ENCODE measurements at places on chromosomes 3 and 15. TPM values are rescaled to one million over a fixed set of nuclear protein-coding genes. Genes with fewer than 3 reads are reported as not detected.

The TLR9 gene
- 0.59 TPM for total RNA-seq

The RNF13 gene
- total RNA-seq = 41.2 TPM

GRCh38 chr3:67460841-67461510 is 193.4 kb downstream of the SUCLG2 start:
- no peaks in the 10 kb centered on the region for H3K27me3 ChIP-seq
- peaks cover 10% of the 10 kb centered on the region for H3K36me3 ChIP-seq
- H3K4me3 ChIP-seq = no peak overlapping the region
- peaks cover 13% of the 10 kb centered on the region for H3K4me1 ChIP-seq

GRCh38 chr3:81336470-81336869 is 425.0 kb downstream of the GBE1 start:
- H3K27me3 ChIP-seq = no peaks in the 10 kb centered on the region
- DNase-seq = no peak
- H3K36me3 ChIP-seq = no peaks in the 10 kb centered on the region
- H3K4me3 ChIP-seq = no peak overlapping the region

GRCh38 chr3:115071601-115072000 is 75.5 kb downstream of the ZBTB20 start:
- DNase-seq = no peak
- no peaks in the 10 kb centered on the region for H3K27me3 ChIP-seq
- H3K36me3 ChIP-seq = peaks cover 12% of the 10 kb centered on the region
- H3K27ac ChIP-seq = no peak overlapping the region
- peaks cover 33% of the 10 kb centered on the region for H3K4me1 ChIP-seq

- H3K27ac ChIP-seq = no peak overlapping the region
- DNase-seq = no peak
- H3K36me3 ChIP-seq = peaks cover 3% of the 10 kb centered on the region
- H3K4me3 ChIP-seq = no peak overlapping the region
- H3K27me3 ChIP-seq = no peaks in the 10 kb centered on the region
Measured at GRCh38 chr15:42836251-42836650, 84.3 kb downstream of the TTBK2 start.

DNA sequence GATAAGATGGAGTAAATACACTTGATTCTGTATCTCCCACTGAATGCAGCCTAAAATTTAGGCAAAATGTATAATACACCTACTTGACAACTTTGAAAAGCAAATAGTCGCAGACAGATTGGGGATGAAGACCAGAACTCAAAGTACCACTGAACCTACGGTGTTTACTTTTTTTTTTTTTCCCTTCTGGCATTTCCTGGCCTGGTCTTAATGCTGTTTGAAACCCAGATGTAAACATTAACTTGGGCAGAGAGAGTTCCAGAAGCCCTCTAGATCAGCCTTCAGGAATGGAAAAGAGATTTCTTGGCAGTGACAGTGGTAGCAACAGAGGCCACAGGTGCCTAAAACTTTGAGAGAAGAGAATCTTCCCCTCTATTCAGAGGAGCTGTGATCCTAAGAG is 27.8 kb downstream of the ALPK3 start:
- H3K4me1 ChIP-seq = no peaks in the 10 kb centered on the region
- no peak for DNase-seq
- peaks cover 3% of the 10 kb centered on the region for H3K36me3 ChIP-seq
- no peaks in the 10 kb centered on the region for H3K27me3 ChIP-seq
- no peak overlapping the region for H3K4me3 ChIP-seq
- no peak overlapping the region for H3K27ac ChIP-seq

- peak overlapping the region; percentile 89 for H3K27ac ChIP-seq
- no peaks in the 10 kb centered on the region for H3K27me3 ChIP-seq
- peaks cover 82% of the 10 kb centered on the region for H3K36me3 ChIP-seq
- no peak overlapping the region for H3K4me3 ChIP-seq
Measured at GRCh38 chr3:16378415-16378814, 113.4 kb downstream of the OXNAD1 start.

DNA sequence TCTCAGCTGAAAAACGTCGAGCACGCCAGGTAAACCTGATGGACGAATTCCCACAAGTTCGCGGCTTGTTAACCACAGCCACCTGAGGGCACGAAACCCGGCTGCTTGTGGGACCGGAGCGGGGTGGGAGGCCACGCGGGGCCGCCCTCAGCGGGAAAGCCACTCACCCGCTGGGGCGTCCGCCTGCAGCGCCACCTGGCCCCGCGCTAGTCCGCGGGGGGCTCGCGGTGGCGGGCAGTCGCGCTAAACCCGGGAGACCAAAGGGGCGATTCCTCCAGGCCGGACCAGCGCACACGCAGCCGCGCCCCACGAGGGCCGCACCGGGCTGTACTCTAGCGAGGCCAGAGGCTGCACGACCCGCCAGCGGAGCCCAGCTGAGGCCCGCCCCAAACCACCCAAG is 15.7 kb upstream of the CFAP161 start:
- DNase-seq = no peak
- H3K4me1 ChIP-seq = no peaks in the 10 kb centered on the region
- H3K27ac ChIP-seq = no peak overlapping the region
- H3K27me3 ChIP-seq = peaks cover 39% of the 10 kb centered on the region
- no peaks in the 10 kb centered on the region for H3K36me3 ChIP-seq

DNA sequence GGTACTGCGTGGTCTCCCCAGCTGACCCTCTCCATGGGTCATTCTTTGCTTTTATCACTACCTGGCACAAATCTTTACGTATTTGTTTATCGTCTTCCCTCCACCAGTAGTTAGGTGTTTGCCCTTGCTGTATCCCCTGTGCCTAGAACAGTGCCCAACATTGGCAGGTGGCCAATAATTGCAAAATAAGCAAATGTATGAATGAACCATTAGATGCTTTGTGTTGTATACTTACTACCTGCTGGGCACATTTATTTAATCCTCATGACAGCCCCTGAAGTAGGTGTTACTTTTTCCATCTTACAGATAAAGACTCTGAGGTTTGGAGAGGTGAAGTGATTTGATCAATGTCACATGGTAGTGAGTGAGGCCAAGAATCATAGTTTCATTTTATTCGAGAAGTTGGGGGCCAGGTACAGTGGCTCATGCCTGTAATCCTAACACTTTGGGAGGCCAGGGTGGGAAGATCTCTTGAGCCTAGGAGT is 2.0 kb upstream of the TWF2 start:
- peaks cover 71% of the 10 kb centered on the region for H3K4me1 ChIP-seq
- H3K36me3 ChIP-seq = peaks cover 37% of the 10 kb centered on the region
- no peak for DNase-seq
- peak overlapping the region; percentile 99 for H3K4me3 ChIP-seq
- H3K27ac ChIP-seq = peak overlapping the region; percentile 99

DNA sequence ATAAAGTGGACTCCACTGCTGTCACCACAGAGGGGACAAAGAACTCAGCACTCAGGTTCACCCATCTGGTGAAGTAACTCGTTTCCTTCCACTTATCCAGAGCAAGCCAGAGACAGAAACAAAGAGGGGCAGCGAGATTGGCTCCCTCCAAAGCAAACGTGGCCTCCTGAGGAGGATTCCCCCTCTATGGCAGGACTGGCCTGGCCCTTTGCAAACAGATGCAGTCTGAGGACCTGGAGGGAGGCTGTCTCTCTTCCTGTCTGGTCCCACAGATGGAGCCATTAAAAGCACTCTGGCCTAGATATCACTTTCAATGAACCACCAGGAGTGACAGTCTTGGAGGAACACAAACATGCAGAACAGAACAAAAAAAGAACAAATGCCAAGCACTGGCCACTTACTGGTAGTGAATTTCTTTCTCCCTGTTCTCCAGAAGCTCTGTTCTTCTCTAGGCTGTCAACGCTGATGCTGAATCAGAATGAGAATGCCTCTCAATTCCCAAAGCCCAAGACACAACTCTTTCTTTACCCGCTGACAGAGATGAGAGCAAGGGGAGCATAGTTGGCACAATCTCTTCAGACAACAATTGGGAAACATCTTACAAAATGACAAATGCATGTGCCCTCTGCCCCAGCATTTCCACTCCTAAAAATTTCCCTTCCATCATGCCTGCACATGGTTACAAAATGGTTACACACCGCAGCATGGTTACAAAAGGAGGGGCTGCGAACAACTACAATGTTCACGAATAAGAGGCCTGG is 14.3 kb downstream of the KLHL25 start:
- H3K4me3 ChIP-seq = no peak overlapping the region
- no peak overlapping the region for H3K27ac ChIP-seq
- peaks cover 36% of the 10 kb centered on the region for H3K4me1 ChIP-seq
- DNase-seq = no peak

Data from activated CD4-positive, alpha-beta T cell treated with anti-CD3 and anti-CD28 coated beads for 36 hours (primary cell).